ENCODE measurements at places on chromosomes 2 and 18. TPM values are rescaled to one million over a fixed set of nuclear protein-coding genes. Genes with fewer than 3 reads are reported as not detected.

DNA sequence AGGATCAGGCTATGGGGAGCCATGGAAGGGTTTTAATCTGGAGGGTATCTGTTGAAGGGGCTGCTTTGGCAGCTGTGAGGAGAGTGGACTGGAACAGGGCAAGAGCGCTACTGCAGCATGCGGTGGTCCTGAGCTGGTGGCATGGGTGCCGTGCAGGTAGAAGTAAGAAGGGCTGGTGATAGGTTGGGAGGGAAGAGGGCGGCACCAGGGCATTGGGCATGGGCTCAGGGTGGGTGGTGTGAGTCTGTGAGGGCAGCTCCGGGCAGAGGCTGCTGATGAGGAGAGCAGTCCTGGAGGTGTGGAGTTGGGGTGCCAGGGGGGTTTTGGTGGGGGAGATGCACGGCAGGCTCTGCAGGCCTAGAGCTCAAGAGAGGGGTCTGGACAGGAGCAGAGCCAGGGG, 2.1 kb downstream of the ACTG2 start:
- DNase-seq, result no peak

- DNase-seq, result no peak
Measured at GRCh38 chr2:196513796-196514526, 125.6 kb upstream of the CCDC150 start.

- no peak for DNase-seq
Measured at GRCh38 chr2:49959961-49960553, 805.7 kb upstream of the FSHR start.

Gene SERPINB4
- not detected for total RNA-seq
